Stimulated activated naive CD4-positive, alpha-beta T cell treated with Interleukin-2 at 50 U/mL for 16 hours (primary cell): ENCODE measurements at places on chromosomes 11 and 22.

- DNase-seq: no peak
Observed at GRCh38 chr11:26950260-26950719, 43.6 kb upstream of the FIBIN start.

DNA sequence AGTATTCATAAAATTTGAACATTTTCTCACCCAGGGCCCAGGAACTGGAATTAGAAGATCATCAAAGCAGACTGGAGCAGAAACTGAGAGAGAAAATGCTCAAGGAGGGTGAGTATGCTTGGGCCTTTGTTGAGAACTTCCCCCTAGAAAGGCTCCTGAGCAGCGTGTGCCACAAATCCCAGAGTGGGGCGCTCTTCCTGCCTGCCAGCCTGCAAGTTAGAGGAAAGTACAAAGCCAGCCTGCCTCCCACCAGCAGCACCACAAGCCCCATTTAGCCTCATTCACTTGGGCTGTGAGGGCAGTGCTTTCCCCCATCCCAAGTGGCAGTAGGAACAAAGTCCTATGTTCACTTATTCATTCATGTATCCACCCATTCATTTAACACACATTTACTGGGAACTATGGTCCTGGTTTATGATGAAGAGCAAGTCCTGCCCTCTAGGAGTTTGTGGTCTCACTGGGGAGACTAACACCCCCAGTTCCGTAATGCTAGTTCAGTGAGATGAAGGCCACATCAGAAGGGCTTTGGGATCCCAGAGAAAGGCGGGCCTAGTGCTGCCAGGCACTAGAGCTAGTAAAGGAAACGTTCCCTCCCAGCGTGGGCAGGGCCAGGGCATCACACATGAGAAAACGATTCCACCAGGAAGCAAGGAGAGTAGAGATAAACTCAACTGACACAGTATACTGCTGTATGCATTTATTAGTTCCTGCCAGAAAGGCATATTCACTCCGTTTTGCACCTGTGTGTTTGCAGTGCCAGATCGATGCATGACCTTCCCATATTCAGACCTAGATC, 22.4 kb upstream of the PARVA start:
- no peak for DNase-seq

- DNase-seq: no peak
Observed at GRCh38 chr11:128565881-128566280, 21.5 kb downstream of the ETS1 start.

DNA sequence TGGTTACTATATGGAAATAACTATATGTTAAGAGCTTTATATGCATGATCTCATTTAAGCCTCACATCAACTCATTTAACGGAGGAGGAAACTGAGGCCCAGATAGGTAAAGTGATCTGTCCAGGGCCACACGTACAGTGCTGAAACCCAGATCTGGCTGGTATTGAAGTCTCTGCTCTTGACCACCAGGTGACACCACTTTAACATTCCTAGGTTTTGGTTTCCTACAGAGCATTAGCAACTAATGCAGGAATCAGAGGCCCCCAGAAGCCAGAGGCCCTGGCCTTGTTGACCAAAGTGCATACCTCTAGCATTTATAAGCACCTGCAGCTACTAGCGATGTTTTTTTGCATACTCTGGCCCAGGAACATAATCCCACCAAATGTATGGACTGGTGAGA, 12.9 kb upstream of the LIMK2 start:
- no peak for DNase-seq

DNA sequence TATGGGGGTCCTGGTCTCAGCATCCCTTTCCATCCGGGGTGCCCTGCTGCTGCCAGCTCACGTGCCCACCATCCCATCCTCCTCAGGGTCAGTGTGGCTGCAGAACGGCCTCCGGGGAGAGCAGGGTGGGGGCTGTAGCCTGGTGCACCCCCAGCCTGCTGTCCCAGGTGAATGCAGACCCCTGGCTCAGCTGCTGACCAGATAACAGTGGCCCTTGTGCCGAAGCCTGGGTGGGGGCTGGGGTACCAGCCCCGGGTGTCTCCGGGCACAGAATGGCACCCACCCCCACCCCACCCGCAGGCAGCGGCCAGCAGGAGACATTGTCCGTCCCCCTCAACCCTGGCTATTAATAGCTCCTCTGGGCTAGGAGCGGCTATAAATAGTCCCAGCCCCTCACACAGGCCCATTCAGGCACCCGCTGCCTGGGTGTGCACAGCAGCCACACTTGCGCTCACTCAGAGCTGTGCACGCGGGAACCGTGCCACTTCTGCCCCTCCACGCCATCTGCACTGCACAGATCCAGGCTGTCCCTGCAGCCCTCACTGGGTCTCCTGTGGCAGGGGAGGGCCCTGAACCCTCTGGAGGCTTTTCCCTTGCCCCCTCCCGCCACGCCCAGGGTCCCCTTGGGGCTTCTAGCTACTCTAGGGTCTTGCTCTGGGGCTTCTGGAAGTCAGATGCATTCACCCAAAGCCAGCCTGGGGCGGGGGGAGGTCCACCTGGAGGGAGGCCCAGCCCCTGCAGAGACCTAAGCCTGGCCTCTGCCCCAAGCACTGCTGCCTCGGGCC, 18.7 kb downstream of the CRELD2 start:
- no peak for DNase-seq

- DNase-seq: no peak
Observed at GRCh38 chr11:96130061-96130620, 206.2 kb upstream of the MTMR2 start.

- peak; percentile 42 for DNase-seq
Observed at GRCh38 chr11:313787-314553, at the start of gene IFITM1. Gene IFITM1, plus strand, starts transcription at chr11:314040. Its CDS starts 131 bp downstream, at chr11:314171.

- DNase-seq: no peak
Observed at GRCh38 chr11:70737816-70738630, 339.7 kb downstream of the CTTN start.

DNA sequence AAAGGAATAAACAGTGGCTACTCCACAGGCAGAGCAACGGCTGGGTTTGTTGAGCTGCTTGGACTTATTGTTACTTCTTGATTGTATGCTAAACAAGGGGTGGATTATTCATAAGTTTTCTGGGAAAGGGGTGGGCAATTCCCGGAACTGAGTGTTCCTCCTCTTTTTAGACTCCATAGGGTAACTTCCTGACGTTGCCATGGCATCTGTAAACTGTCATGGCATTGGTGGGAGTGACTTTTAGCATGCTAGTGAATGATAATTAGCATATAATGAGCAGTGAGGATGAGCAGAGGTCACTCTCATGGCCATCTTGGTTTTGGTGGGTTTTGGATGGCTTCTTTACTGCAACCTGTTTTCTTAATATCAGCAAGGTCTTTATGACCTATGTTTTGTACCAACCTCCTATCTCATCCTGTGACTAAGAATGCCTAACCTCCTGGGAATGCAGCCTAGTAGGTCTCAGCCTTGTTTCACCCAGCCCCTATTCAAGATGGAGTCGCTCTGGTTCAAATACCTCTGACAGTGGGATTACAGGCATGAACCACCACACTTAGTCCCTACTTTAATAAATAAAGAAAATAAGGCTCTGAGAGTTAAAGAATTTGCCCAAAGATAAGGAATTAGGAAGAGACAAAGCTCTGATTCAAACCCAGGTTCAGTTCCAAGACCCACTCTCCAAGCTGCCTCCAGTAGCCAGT, 65.6 kb upstream of the CLMP start:
- DNase-seq: no peak

DNA sequence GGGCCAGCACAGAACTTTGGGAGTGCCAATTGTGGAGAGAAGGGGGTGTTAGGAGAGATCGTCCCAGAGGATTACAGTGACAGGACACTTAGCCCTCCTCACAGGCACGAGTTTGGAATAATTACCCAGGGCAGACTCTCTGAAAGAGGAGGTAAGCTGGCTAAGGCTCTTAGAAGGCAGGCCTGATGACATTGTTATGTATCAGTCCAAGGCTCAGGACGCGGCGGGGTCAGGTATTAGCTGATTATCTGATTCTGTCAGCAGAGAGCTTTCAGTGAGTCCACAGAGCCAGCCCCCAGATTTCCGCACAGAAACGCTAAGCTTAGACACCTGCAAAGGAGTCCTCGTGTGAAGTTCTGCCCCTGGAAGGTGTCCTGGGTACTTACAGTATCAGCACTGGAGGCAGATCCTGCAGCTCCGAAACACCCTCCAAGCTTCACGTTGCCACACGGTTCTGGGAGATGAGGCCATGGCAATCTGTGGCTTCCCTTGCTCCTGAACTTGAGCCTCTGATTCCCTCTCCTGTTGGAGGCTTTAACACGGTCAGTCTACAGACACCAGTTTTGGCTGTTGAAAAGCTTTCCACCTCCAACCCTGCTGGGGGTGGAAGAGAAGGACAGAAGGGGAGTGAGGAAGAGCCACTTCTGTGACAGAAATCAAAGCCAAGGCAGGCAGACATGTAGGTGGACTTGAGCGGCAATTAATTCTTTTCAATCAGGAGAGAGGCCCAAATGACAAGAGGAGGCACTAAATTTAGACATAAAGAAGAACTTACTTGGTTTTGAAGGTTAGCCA, 123.6 kb upstream of the CADM1 start:
- no peak for DNase-seq

- peak; percentile 21 for DNase-seq
Observed at GRCh38 chr22:23315341-23315917, 135.1 kb downstream of the BCR start.

GRCh38 chr22:46060292-46061123, 83.5 kb upstream of the WNT7B start:
- no peak for DNase-seq
